ENCODE measurements at places on chromosomes 2 and 18.

- DNase-seq = no peak
Observed at GRCh38 chr2:226772389-226773179, 27.0 kb downstream of the IRS1 start.

- no peak for DNase-seq
Observed at GRCh38 chr2:231908584-231908983, 17.6 kb downstream of the NPPC start.

DNA sequence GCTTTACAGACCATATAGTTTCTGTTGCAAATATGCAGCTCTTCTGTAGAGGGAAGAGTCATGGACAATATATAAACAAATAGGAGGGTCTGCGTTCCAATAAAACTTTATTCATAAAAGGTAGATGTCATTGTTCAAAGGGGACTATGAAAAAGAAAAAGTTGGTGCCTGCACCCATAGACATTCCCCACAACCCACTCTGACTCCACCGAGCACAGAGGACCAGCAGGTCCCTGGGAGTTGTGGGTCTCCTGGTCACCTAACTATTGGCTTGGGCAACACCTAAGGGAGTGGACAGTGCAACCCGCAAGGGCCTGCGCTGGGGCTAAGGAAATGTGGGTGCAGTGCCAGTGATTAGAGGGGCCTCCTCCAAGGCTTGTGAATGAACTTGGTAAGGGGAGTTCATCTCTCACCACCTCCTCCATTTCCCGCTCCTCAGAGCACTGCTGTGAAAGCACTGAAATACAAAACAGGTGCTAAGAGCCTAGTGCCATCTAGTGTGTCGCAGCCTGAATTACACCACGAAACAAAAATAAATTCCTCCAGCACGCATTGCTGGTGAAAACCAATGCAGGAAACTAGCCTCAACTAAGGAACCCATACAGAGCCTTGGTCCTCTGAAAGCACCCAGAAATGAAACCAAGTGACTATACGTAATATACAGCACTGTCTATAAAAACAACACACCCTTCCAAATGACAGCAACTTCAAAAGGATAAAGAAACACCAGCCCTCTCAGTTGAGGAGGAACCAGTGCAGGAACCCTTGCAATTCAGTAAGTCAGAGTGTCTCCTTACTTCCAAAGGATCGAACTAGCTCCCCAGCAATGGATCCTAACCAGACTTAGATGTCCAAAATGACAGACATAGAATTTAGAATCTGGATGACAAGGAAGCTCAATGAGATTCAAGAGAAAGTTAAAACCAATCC lies 166.6 kb downstream of the RNF144A start:
- DNase-seq = peak; percentile 37

GRCh38 chr2:241538838-241539615 lies 19.5 kb upstream of the BOK start:
- no peak for DNase-seq

- DNase-seq = no peak
Observed at GRCh38 chr2:207497596-207497995, 32.2 kb upstream of the CREB1 start.

GRCh38 chr2:215290980-215291599 lies 20.8 kb upstream of the ATIC start:
- DNase-seq = no peak

DNA sequence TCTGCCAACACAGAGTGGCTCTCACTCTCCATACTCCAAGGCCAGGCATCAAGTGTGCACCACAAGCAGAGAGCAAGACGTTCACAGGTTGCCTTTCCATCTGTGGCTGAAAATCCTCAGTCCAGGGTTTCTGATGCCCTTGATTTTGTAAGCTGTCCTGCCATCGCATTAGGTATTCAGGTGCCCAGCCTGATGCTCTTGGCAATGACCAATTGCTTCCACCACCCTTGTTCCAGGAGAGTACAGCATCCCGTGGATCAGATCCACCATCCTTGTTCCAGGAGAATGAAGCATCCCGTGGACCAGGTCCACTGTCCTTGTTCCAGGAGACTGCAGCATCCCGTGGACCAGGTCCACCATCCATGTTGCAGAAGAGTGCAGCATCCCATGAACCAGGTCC lies 133.4 kb upstream of the GPC1 start:
- DNase-seq = no peak

GRCh38 chr2:229740279-229740678 lies 25.9 kb upstream of the DNER start:
- DNase-seq = no peak

- no peak for DNase-seq
Observed at GRCh38 chr2:7207631-7208030, 290.4 kb downstream of the RNF144A start.

GRCh38 chr2:15734674-15735483 lies 143.2 kb downstream of the DDX1 start:
- DNase-seq = no peak

DNA sequence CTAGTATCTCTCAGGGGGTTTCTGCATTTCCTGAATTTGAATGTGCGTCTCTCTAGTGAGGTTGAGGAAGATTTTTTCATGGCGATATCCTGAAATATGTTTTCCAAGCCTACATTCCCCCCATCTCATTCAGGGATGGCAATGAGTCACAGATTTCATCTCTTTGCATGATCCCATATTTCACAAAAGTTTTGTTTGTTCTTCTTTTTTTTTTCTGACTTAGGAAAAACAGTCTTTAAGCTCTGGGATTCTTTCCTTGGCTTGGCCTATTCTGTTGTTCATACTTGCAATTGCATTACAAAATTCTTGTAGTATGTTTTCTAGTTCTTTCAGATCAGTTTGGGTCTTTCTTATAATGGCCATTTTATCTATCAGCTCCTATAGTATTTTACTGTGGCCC lies 136.5 kb downstream of the DSEL start:
- no peak for DNase-seq

All from HEK293T (cell line).